Hair follicular keratinocyte (primary cell): ENCODE measurements at places on chromosomes 11 and 22. TPM values are rescaled to one million over a fixed set of nuclear protein-coding genes. Genes with fewer than 3 reads are reported as not detected.

The NCF4 gene
- 0.76 TPM in 1 of 2 replicates, not detected in the other for total RNA-seq

The KRTAP5-8 gene
- not detected in 2 replicates for total RNA-seq

The ZNF202 gene
- 5.9 and 7.4 TPM in 2 replicates for total RNA-seq

The CLTCL1 gene
- 10.4 and 19.3 TPM in 2 replicates for total RNA-seq

The RBM14 gene
- 28.5 and 54.3 TPM in 2 replicates for total RNA-seq

The OR51E2 gene
- not detected in 2 replicates for total RNA-seq

The SYCE3 gene
- not detected in 2 replicates for total RNA-seq

The OR2AG2 gene
- total RNA-seq, result 0.11 TPM in 1 of 2 replicates, not detected in the other

The WT1 gene
- total RNA-seq, result not detected in 2 replicates

The PRR33 gene
- not detected in 2 replicates for total RNA-seq

The UBASH3B gene
- total RNA-seq, result 14.7 and 16.3 TPM in 2 replicates

The DENND6B gene
- total RNA-seq, result 0.49 and 1.0 TPM in 2 replicates

The LGALS12 gene
- not detected in 2 replicates for total RNA-seq

The TUBA8 gene
- total RNA-seq, result 0.27 TPM in 1 of 2 replicates, not detected in the other

The KRTAP5-9 gene
- not detected in 2 replicates for total RNA-seq
